ENCODE measurements at places on chromosomes 7 and 10.

- DNase-seq = no peak
Observed at GRCh38 chr10:122419876-122420623, 34.4 kb upstream of the ARMS2 start.

- DNase-seq = no peak
Observed at GRCh38 chr10:18918532-18918931, 130.1 kb upstream of the MALRD1 start.

GRCh38 chr10:48657416-48657815, 27.3 kb upstream of the WDFY4 start:
- DNase-seq = no peak

DNA sequence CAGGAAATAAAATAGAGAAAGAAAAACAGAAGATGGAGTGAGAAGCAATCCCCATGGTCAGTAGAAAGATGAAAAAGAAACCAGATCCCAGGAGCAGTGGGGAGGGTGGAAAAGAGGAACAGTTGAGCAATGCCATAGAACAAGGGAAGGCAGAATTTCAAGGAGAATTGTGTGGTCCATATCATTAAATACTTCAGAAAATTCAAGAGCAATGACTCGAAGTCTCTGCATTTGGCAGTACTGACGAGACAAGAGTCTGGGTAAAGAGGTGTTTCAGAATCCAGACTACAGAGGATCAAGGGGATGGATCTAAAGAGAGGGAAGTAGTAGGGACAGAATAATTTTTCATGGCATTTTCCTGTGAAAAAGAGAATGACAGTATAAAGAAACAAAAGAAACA, 512.6 kb downstream of the PHTF2 start:
- DNase-seq = no peak

DNA sequence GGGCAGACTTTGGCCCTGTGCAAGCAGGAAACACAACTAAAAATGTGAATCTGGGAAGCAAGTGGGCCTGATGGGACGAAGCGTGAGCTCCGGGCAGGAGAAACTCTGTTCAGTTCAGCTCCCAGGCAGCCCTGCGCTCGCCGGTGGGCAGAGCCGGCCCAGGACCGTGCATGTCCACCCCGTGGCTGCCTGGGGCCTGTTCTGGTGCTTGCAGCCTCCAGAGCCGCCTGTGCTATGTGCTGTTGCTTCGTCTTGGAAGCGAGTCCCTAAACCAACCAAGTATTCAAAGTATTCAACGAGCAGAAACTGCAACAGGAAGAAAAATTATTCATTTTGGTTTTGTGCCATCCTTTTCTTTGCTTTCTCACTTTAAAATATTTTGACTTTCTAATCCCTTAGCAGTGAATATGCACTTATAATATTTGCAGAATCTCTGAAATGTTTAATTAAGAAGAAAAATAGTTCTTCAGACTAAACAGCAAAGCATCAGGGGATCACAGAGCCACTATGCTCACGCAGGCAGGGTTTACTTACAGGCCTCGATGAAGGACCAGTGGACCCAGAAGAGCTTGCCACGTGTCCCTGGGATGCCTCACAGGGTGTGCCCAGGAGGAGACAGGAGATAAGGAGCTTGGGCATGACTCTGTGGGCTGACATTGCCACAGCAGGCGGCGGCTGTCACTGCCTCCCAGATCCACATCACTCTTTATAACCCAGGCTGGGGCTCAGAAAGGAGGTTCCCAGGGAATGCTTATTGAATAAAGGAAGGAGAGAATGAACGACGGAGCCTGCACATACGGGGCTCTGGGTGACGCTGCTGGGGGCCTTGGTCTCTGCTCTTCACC, 45.6 kb downstream of the VIPR2 start:
- DNase-seq = no peak

GRCh38 chr10:82278401-82279182, 403.6 kb downstream of the NRG3 start:
- DNase-seq = no peak

GRCh38 chr7:75981453-75982305, 12.7 kb downstream of the TMEM120A start:
- DNase-seq = no peak

DNA sequence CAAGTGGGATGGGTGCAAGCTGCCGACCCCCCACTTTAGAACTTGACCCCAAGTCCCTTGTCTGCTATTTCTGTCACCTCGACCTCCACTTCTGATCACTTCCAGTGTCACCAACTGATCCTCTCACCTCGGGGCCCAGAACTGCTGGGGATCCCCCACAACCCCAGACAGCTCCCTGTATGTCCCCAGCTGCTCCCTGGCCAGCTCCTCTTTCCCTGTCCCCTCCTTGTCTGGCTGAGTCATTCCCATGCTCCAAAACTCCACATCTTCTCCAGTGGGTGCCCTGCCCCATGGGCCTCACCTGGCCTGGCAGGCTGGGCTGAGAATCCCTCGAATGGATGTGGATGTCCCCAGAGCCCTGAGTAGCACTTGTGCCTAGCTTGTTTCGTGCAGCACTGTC, 154.3 kb upstream of the PCBD1 start:
- no peak for DNase-seq

DNA sequence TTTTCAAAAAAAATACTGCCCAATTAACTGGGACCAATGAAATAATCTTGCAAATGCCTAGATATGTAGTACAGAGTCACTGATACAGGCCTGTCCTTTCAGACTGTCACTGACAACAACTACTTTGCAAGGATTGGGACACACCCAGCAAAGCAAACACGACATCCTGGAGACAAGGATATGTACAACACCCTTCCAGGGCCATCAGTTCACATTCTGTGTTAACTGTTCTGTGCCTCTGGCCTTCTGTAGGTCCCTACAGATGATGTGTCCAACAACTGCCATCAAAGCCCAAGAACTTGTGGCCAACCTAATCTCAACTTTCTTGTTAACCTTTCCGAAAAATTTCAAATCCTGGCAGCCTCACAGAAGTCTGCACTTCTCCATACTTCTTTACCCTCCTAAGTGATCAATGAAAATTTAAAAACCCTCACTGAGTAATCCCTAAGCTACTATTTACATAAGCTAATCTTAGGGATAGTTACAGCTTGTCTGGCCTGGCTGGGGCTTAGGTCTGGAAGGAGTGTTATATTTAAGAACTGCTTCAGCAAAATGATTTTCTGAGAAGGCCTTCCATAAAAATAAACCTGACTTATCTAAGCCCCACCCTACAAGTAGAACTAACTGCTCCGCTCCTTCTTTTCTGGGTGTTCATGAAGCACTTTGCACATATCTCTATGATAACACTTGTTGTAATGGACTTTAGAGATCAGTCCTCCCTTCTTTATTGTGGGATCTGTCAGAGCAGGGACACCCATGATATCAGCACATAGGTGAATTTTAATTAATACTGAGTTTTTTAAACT, 21.0 kb downstream of the COBL start:
- DNase-seq = no peak

GRCh38 chr7:117164620-117165019, 158.2 kb downstream of the WNT2 start:
- DNase-seq = no peak

- DNase-seq = no peak
Observed at GRCh38 chr7:130486954-130487436, 4.9 kb upstream of the MEST start.

All from putamen (tissue), 1 donor.